ENCODE measurements at places on chromosomes 3 and 15. TPM values are rescaled to one million over a fixed set of nuclear protein-coding genes. Genes with fewer than 3 reads are reported as not detected.
A peak's percentile ranks its signal among the peaks of the same experiment; 100 is the strongest.

The GOLGA6L4 gene
- not detected for total RNA-seq

The VEPH1 gene
- 54.4 TPM for total RNA-seq

The RTP4 gene
- total RNA-seq, result 38.1 TPM

The SLC25A36 gene
- 44.5 TPM for total RNA-seq

The GHRL gene
- not detected for total RNA-seq

The ZSCAN2 gene
- 7.5 TPM for total RNA-seq

DNA sequence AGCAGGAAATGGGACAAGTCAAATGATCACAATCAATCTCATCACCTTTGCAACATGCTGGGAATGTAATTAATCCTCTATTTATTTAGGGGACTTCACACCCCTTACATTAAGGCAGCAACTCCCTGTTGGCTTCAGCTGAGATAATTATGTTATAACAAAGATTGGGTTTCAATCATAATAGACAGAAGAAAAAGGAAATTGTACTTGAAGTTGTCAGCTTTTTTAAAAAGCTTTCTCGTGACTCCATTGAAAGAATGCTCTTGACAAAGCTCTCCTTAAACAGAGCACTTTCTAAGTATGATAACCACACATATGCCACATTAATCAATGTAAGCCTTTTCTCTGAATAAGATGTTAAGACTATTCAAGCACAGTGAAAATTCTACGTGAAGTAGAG lies 65.7 kb downstream of the SHQ1 start:
- no peak for DNase-seq

GRCh38 chr3:152359385-152360248 lies 90.9 kb downstream of the MBNL1 start:
- DNase-seq, result peak; percentile 76

GRCh38 chr15:27214961-27215360 lies 244.0 kb downstream of the GABRG3 start:
- no peak for DNase-seq

DNA sequence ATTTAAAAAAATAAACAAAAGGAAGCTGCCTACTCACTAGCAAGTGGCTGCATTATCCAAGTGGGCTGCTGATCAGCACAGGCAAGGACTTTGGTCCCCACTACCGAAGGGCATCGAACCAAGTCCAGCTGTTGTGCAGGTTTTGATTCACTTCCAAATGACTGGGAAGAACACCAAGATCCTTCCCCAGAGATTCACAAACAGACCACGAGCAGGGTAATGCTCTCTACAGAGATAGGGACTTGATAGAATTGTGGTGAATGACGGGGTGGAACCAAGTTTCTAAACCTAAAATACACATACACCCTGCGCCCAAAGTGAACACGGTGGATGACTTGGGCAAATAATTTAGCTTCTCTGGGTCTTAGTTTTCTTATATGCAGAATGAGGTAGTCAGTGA lies 203.7 kb upstream of the ICE2 start:
- DNase-seq, result no peak

DNA sequence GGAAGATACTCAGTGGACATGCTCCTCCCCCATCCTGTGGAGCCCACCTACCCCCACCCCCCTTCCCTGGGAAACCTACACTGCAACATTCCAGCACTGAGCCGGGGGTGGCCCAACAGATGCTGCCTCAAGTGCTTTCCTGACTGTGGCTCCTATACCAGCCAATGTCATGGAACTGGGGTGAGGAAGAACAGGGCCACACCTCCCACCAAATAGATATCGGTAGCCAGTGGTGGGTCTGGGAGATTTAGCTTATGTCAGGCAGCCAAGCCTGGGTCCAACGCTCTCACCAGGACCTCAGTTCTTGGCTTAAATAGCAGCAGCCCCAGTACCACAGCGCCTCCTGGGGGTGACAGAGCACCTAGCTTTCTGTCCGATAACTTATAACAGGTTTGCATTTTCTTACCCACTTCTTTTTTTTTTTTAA lies 30.3 kb downstream of the CDC25A start:
- peak; percentile 36 for DNase-seq

GRCh38 chr3:177322881-177323280 lies 125.6 kb upstream of the TBL1XR1 start:
- DNase-seq, result no peak

DNA sequence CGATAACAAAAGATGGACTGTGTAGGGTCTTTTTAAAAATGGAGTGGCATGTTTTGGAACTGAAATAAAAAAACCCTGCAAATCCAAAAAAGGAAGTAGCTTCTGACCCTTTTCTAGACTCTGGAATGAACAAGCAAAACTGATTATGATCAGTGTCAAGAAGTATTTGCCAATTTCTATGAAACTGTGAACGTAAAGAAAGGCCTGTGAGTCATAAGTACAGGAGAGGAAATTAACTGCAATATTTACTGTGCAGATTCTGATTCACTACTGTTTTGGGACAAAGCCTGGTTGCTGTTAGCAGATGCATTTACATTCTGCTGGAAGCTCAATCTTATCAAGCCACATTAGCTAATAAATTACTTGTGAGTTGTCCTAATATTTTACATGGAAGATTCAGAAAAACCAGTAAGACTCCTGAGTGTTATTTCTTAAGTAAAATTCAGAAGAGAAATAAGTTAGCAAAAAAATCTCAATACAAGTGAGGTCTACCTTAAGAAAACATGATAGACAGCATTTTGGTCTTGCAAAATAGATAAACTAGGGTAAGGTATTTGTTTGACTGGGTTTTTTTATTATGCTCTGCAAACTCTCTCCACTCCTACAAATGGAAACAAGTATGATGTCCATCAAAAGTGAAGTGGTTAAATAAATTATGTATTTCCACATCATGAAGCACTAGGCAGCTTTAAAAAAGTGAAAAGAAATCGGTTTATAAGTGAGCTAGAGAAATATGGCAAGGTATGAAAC lies 90.2 kb upstream of the LMOD3 start:
- peak; percentile 64 for DNase-seq

GRCh38 chr3:32700244-32700643 lies 15.3 kb downstream of the CNOT10 start:
- DNase-seq, result no peak

- DNase-seq, result no peak
Observed at GRCh38 chr3:66018057-66019033, 20.4 kb downstream of the MAGI1 start.

DNA sequence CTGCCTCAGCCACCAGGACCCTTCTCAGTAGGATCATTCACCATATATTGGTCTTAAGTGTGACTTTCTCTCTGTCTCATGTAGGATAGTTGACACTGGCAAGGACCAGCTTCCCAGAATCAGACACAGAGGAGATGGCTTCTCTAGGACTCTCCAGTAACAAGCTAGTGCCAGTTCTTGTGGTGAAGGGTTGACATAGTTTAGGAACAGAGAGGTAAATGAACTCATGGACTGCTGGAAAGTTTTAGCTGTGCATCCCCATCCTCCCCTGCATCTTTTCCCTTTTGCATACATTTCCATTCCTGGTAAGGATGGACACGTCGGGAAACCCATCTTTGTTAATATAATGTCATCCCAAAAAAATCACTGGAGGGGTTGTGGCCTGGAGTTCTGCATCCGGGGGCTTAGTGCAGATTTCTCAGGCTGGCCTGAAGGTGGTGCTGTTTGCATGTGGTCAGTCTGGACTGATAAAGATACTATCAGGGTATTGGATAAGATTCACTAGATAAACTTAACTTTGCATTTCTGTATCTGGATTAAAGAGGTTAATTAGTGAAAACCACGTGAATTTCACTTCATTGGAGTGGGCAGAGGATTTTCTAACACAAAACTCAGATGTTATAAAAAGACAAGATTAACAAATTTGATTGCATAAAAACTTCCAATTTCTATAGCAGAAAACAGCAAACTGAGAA lies 110.8 kb downstream of the TBC1D2B start:
- peak; percentile 43 for DNase-seq

GRCh38 chr15:27094235-27094634 lies 123.3 kb downstream of the GABRG3 start:
- DNase-seq, result no peak

DNA sequence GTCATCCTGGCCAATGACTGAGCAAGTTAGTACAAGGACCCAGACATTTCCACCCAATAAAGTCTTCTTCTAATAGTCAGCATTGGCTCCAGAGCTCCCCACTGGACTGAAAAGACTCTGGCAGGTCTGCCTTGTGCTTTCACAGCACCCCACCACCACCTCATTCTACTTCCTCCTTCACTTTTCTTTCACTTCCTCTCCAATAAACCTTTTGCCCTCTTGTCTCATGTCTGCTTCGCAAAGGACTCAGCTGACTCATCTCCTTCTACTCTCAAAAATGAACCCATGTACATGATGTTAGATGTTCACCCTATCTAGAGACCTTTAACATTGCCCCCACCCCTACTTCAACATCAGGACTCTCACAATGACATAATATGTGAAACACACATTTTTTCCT lies 181.0 kb upstream of the PPP2R3A start:
- no peak for DNase-seq

GRCh38 chr3:9675736-9676290 lies 26.5 kb downstream of the MTMR14 start:
- DNase-seq, result no peak

DNA sequence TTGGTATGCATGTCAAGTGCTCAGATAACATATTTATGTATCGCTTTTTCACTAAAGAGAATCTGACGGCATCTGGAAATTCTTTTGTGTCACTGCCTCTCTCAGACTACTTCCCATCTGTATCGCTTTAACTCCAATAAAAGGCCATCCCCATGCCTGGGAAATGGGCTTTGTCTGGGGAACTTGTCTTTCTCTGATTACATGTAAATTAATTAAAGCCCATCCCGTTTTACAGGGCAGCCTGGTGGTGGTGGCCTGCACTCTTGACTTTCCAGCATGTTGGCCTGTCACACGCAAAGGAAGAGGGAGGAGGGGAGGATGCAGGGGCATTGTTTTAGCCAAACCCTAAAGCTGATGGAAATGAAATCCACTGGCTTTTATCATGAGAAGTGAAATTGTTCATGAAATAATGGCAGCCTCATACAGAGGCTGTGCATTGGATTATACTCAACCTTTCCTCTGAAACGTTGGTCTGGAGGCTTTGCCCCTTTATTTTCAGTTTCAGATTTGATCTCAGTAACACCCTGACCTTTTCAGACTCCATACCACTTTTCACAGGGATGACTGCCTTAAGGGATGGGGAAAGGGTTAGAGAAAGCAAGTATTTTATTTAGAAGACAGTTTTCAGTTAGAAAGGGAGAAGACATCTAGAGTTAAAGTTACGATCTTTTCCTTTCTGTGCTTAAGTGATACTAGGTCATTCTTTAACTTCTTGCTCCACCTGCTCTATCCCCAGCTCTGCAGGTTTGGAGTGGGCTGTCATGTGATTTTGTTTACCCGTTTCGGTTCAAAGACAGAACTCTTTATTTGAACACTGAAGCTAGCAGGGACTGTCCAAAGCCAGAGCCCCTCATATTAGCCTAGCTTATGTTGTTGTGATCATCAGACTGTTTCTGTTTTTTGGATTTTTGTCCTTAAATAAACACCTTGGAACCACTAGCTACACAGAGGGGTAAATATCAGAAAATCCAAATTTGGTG lies 94.6 kb upstream of the CTDSPL start:
- no peak for DNase-seq

- peak; percentile 41 for DNase-seq
Observed at GRCh38 chr3:65672871-65673815, 365.6 kb downstream of the MAGI1 start.

- peak; percentile 26 for DNase-seq
Observed at GRCh38 chr15:52097180-52097579, 15.4 kb downstream of the BCL2L10 start.

DNA sequence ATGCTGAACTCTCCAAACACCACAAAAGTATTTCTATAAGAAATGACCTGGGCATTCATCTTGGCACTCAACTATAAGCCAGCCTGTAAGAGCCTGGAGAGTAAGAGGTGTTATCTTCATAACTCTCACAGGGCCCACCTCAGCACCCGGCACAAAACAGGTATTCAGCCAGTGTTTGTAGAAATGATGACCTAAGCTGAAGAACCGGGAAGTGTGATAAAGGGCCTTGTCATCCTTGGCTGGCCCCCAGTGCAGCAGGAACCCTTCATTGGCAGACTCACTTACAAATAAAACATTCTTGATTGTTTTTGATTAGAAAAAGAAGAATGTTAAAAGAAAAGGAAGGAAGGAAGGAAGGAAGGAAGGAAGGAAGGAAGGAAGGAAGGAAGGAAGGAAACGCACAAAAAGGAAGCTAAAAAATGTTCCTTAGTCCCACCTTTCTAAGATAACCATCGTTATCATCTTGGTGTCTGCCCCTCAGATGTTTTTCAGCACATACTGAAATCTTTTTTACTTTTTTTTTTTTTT lies 52.1 kb downstream of the DAPK2 start:
- DNase-seq, result peak; percentile 22

- DNase-seq, result no peak
Observed at GRCh38 chr3:171956181-171956683, 83.1 kb upstream of the FNDC3B start.

- peak; percentile 90 for DNase-seq
Observed at GRCh38 chr3:113758389-113759024, 11.7 kb downstream of the ATP6V1A start.

- DNase-seq, result peak; percentile 50
Observed at GRCh38 chr3:43893727-43894126, 203.0 kb downstream of the ABHD5 start.

GRCh38 chr15:48720646-48721045 lies 75.1 kb upstream of the FBN1 start:
- no peak for DNase-seq

GRCh38 chr15:70523616-70524015 lies 239.7 kb downstream of the UACA start:
- no peak for DNase-seq

DNA sequence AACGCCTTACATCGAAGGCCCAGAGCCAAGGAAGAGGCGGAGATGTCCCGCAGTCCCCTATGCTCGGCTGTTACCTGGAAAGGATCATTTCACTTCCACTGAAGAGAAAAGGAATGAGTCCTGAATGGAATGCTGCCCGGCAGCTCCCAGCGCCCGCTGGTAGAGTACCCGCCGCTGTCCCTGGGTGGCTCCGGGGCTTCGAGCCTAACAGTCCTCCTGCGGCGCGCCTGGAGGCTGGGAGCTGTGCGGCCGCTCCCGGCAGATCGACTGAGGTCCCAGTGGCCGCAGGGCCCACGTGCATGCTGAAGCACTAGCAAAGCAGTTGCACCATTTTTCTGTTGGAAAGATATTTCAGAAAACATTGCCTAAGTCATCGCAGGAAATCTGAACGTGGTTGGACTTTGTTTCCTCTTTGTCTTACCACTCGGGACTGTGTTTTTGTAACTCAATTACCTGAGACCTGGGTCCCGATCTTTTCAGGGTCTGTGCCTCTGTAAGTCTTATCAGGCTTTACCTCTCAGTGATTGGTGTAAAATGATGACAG lies 984 bp downstream of the RNU6-1 start:
- DNase-seq, result peak; percentile 66

- no peak for DNase-seq
Observed at GRCh38 chr3:12132881-12133280, 25.8 kb downstream of the TIMP4 start.

- no peak for DNase-seq
Observed at GRCh38 chr3:188979669-188980310, 192.0 kb upstream of the TPRG1 start.
